ENCODE measurements at places on chromosomes 12 and 14. TPM values are rescaled to one million over a fixed set of nuclear protein-coding genes. Genes with fewer than 3 reads are reported as not detected.

Gene CDCA3
- 19.6 TPM for total RNA-seq

Gene RPL10L
- not detected for total RNA-seq

Gene TEAD4
- total RNA-seq = 14.8 TPM

Gene FERMT2
- 217 TPM for total RNA-seq

Gene ACRBP
- not detected for total RNA-seq

Gene ABCD2
- total RNA-seq = not detected

Gene FOXN4
- not detected for total RNA-seq

Gene APEX1
- 60.6 TPM for total RNA-seq

Gene KRT85
- not detected for total RNA-seq

Gene RITA1
- total RNA-seq = 16.2 TPM

All from GM23248 (cell line).